ENCODE measurements at places on chromosomes 1 and 21.

DNA sequence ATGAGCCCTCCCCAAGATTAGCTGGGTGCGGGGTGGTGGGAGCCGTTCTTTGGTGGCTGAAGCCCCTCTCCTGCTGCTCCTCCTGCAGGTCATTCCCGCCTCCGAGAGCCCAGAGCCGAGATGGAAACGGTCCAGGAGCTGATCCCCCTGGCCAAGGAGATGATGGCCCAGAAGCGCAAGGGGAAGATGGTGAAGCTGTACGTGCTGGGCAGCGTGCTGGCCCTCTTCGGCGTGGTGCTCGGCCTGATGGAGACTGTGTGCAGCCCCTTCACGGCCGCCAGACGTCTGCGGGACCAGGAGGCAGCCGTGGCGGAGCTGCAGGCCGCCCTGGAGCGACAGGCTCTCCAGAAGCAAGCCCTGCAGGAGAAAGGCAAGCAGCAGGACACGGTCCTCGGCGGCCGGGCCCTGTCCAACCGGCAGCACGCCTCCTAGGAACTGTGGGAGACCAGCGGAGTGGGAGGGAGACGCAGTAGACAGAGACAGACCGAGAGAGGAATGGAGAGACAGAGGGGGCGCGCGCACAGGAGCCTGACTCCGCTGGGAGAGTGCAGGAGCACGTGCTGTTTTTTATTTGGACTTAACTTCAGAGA is 448 bp downstream of the G0S2 start:
- DNase-seq = no peak

DNA sequence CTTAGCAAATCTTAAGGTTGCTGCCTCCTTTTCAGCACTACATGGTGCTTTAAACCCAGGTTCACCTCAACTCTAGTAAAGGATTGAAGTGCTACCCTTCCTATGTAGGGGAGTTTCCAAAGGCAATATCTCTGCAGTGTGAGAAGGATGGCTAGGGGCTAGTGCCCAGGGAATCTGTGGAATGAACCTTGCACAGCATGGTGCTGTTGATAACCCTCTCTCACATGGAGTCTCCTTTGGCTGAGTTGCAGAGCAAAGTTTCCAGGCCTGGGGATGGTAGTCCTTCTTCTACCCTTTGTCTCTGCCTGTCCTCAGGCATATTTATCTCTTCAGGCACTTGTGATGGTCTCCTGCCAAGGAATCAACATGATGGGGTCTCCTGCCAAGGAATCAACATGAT is 59.4 kb downstream of the AXDND1 start:
- no peak for DNase-seq

DNA sequence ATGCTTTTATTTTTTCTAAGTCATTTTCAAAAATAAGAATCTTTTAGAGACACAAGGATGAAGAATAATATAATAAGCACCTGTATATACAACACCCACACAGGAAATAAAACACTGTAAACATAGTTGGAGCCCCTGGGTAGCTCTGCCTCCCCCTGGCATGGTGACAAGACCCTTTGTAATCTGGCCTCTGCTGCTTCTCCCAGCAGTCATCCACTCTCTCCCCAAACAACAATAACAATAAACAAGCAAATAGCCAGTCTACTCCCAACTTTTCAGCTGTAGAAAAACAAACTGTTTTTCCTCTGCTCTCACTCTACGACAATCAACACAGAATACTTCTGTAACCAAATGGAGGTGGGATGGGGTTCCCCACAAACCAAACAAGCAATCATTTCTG is 110.1 kb downstream of the CSMD2 start:
- no peak for DNase-seq

- DNase-seq = no peak
Observed at GRCh38 chr21:14646893-14647292, 100.8 kb upstream of the SAMSN1 start.

- DNase-seq = no peak
Observed at GRCh38 chr1:95169548-95169947, 52.4 kb downstream of the TLCD4 start.

- no peak for DNase-seq
Observed at GRCh38 chr1:66022904-66023620, 230.4 kb downstream of the PDE4B start.

DNA sequence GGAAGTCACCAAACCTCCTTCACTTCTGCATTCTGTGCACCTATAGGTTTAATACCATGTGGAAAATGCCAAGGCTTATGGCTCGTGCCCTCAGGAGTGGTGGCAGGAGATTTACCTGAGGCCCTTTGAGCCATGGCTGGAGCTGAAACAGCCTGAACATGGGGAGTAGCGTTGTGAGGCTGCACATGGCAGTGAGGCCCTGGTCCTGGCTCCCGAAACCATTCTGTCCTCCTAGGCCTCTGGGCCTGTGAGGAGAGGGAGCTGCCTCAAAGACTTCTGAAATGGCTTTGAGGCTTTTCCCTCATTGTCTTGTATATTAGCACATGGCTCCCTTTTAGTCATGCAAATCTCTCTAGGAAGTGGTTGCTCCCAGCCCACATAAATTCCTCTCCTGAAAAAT is 20.6 kb downstream of the PTGFR start:
- DNase-seq = no peak

GRCh38 chr1:26972390-26972789 is 12.1 kb upstream of the KDF1 start:
- DNase-seq = no peak

- no peak for DNase-seq
Observed at GRCh38 chr1:8464377-8464776, 146.5 kb downstream of the SLC45A1 start.

GRCh38 chr21:41953831-41954653 is at the start of gene C2CD2:
TSS of gene C2CD2 (minus strand) at chr21:41954018. CDS start at chr21:41953648, 370 bp downstream.
- peak; percentile 76 for DNase-seq

- no peak for DNase-seq
Observed at GRCh38 chr1:231159963-231160761, 1.7 kb upstream of the TRIM67 start.

DNA sequence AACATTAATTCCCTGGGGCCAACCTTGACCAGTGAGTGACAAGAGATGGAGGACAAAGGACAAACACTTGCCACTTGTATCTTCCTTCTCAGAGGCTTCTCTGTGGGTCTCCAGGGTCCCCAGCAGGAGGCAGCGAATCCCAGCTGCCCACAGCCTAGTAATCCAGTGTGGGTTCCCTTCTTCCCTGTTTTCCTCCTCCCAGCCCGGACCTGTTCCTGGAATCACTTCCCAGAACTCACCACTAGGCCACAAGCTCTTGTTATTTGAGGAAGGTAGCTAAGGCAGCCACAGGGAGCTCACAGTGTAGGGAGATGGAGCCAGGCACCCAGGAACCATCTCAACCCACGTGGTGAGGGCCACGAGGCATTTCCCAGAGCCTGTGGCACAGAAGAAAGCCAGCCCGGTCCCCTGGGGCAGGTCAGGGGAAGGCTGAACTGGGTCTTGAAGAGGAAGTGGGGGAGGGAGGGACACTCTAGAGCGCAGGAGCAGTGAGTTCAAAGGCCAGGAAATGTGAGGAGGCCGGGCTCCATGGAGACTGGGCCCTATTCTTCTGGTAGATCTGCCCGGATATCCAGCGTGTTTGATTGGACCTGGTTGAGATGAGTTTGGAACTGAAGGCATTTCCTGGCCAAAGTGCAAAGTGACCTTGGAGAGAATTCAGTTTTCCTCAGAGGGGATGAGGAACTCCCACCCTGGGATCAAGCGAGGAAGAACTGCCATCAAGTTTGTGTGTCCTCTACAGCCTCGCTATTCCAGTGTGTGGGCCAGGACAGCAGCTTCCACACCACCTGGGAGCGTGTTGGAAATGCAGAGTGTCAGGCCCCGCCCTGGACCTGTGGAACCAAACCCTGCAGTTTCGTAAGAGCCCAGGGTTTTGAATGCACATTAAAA is 20.3 kb upstream of the C2CD2 start:
- peak; percentile 41 for DNase-seq

- no peak for DNase-seq
Observed at GRCh38 chr1:43300378-43301094, at the start of gene TIE1. TSS of gene TIE1 (plus strand) at chr1:43300982. CDS start at chr1:43301072, 90 bp downstream.

- peak; percentile 8 for DNase-seq
Observed at GRCh38 chr1:245608271-245608670, 453.5 kb downstream of the KIF26B start.

DNA sequence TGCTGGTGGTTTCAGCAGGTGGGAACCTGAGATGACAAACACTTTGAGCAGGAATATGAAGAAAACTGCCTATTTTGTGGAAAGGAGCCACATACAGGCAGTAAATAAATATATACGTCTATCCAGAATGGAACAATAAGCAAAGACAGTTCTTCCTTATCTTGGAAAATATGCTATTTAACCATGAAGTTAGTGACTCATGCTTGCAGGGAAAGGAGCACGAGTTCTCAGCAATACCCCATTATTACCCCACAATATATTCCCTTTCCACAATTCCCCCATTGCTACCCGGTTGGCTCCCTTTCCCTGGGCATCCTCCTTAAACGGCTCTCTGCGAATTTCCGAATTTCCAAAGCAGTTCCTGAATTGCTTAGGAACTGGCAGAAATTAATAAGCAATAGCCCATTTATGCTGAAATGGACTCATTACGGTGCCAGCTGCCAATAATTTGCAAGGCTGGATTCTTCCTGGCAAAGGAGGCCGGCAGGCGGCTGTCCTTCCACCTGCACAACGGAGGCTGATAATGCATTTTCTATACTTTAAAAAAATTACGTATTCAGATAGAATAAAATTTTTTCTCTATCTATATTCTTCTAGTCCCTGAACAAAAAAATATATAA is 65.4 kb downstream of the TIAM1 start:
- no peak for DNase-seq

All from suppressor macrophage treated with lipopolysaccharide for 1 hour (primary cell).